Stomach (tissue), 19 donors: ENCODE measurements at places on chromosomes 6 and 20. TPM values are rescaled to one million over a fixed set of nuclear protein-coding genes. Genes with fewer than 3 reads are reported as not detected.

ZC3H12D gene
- polyA plus RNA-seq: 0.31 TPM

PPP1R18 gene
- polyA plus RNA-seq: 32.2 TPM

CLPSL1 gene
- polyA plus RNA-seq: not detected

IMPG1 gene
- not detected for polyA plus RNA-seq

KIAA0408 gene
- polyA plus RNA-seq: 2.5 TPM

CRISP3 gene
- not detected for polyA plus RNA-seq

REM1 gene
- 2.1 TPM for polyA plus RNA-seq

RBPJL gene
- 2.7 TPM for polyA plus RNA-seq

IL20RA gene
- polyA plus RNA-seq: 7.1 TPM

RUNX2 gene
- polyA plus RNA-seq: 0.80 TPM

MUC21 gene
- polyA plus RNA-seq: 1.6 TPM

SIRPB1 gene
- 0.18 TPM for polyA plus RNA-seq

MATN4 gene
- not detected for polyA plus RNA-seq

PDE7B gene
- 2.2 TPM for polyA plus RNA-seq

GDAP1L1 gene
- polyA plus RNA-seq: 0.61 TPM

DYNLRB1 gene
- 208 TPM for polyA plus RNA-seq

COQ3 gene
- polyA plus RNA-seq: 8.6 TPM

PRELID3B gene
- 20.0 TPM for polyA plus RNA-seq

FAM209A gene
- 0.44 TPM for polyA plus RNA-seq

CD40 gene
- 8.4 TPM for polyA plus RNA-seq

SNX21 gene
- 15.2 TPM for polyA plus RNA-seq

CTAGE9 gene
- polyA plus RNA-seq: not detected
